HT-29 (cell line): ENCODE measurements at places on chromosomes 11 and 22. TPM values are rescaled to one million over a fixed set of nuclear protein-coding genes. Genes with fewer than 3 reads are reported as not detected.

DNA sequence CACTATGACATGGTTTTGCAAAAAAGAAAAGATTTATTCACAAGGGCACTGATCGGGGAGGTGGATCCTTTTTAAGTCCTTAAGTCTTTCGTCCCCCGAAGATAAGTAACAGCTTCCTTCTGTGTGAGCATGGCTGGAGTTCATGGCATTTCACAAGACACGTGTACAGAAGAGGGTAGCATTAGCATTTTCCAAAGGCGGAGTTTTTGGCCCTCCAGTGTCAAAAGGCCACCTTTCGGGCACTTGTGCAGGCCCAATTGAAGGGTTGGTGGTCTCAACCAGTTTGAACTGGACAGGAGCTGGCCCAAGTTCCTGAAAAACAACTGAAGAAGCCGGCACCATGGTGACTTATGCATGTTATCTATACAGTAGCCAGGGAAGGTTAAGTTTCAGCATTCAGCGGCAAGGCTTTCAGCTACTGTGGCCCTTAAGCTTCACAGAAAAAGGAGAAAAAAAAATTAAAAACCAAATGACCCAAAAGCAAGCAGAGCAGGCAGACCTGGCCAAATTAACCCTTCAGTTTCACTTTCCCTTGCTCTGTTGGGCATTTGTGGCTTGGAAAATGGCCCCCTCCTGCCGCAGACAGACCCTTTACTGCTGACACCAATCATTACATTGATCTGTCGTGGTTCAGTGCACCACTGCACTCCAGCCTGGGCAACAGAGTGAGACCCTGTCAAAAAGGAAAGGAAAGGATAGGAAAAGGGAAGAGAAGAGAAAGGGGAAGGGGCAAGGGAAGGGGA lies 18.7 kb downstream of the ZNF74 start:
- no peak for DNase-seq

GRCh38 chr22:17782621-17783020 lies 8.4 kb upstream of the BID start:
- DNase-seq: no peak

CHRM1 gene
- total RNA-seq: 0.18 TPM in 1 of 2 replicates, not detected in the other

DNA sequence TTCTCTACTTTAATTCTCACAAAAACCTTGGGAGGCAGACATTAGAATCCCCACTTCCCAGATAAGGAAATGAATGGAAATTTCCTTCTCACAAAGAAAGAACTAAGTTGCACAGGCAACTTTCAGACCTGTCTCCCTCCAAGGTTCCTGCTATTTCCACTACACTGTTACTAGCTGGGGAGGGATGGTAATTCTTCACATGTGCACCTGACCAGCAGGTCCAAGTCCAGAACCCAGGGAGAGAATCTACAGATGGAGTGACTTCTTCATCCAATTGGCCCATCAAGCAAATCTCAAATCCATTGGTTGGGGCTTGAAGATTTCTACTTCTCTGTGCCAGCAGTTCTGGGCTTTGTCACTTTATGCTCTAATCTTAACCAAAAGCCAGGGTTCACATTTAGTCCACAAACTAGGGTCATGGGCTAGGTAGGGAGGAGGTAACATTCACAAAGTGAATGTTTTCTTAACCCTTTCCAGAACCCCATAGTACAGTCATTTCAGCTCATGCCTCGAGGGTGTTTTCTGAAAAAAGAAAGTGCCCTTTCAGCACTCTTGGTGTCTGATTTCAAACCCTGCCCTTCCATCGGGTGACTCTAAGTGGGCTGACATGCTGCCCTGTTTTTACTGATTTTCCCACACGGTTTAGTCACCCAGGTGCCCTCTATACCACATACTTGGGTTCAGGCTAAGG lies 2.7 kb downstream of the POU2AF1 start:
- no peak for DNase-seq

- DNase-seq: no peak
These were observed 510.3 kb downstream of the BRD1 start for GRCh38 chr22:49317369-49317768.

RASSF10 gene
- total RNA-seq: 32.4 and 33.8 TPM in 2 replicates

DNA sequence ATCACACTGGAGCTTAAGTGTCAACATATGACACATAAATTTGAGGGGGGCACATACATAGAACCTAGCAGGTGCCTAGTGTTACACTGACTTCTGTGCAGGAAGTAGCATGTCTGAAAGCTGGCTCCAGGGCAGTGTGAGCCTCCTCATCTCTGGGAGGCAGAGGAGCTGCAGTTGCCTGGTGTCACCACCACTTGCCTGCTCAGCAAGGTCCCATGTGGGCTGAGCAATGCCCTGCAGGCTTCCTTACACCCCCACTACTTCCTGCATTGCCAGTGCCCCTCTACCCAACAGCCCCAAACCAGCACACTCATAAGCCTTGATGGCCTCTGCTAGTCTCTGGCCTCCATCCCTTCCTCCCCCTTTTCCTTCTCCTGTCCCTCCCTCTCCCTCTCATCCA lies 165.8 kb downstream of the BUD13 start:
- DNase-seq: no peak

GRCh38 chr22:29110946-29111345 lies 38.1 kb downstream of the KREMEN1 start:
- no peak for DNase-seq

GRCh38 chr22:46976143-46976542 lies 213.7 kb downstream of the TBC1D22A start:
- DNase-seq: no peak

- DNase-seq: no peak
These were observed 4.4 kb upstream of the CD44 start for GRCh38 chr11:35134403-35135148.

- DNase-seq: no peak
These were observed 282.5 kb upstream of the ISX start for GRCh38 chr22:34783436-34783835.

GRCh38 chr11:924406-925157 lies 1.1 kb upstream of the AP2A2 start:
- no peak for DNase-seq

OR52N1 gene
- total RNA-seq: not detected in 2 replicates

DNA sequence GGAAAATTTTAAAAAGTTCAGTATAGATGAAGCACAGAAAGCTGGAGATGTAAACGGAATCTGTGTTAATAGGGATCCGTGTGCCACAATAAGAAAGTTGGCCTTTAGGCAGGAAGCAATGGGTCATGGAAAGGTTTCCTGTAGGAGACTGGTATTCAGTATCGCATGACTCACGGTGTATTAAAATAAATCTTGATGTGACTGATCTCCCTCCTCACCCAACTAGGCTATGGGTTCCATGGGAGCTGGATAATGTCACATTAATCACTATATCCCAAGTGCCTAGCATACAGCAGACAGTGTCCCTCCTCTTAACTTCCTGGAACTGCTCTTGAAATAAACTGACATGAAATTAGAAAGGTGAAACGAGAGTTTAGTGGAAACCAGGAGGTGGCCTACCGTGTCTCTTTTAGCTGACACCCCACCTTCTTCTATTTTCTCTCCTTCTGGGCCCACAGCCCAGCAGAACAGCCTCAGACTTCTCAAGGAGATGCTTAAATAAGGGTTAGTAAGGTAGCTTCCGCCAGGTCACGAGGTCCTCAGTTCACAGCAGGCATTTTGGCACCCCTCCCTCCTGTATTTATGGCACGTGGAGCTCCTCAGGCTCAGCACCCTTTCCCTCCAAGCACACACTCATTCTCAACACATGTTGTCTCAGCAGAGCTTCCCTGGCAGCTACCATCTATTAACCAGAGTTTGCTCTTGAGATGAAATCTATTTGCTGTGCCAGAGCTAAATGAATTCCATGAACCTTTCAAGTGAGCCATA lies 118.8 kb downstream of the NXPE2 start:
- DNase-seq: no peak

DNA sequence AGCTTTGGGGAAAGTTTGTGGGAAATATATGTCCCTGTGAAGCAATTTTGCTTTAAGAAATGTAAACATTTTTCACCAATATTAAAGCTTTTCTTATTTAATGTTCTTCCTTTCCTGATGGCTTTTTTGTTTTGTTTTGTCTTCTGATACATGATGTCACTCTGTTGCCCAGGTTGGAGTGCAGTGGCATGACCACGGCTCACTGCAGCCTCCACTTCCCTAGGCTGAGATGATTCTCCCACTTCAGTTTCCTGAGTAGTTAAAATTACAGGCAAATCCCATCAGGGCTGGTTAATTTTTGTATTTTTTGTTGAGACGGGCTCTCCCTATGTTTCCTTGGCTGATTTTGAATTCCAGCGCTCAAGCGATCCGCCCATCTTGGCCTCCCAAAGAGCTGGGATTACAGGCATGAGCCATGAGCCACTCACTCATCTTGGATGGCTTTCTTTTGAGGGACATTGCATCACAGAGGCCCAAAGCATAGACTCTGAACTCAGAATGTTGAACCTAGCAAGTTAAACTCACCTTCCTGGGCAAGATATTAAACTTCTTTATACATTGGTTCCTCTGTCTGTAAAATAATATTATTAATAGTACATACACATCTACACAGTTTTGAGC lies 651 bp upstream of the CARD16 start:
- DNase-seq: no peak

- DNase-seq: no peak
These were observed 12.1 kb upstream of the LRRC32 start for GRCh38 chr11:76682684-76683083.

- no peak for DNase-seq
These were observed 47.8 kb upstream of the BID start for GRCh38 chr22:17822087-17822486.

TCN2 gene
- total RNA-seq: 13.2 and 19.0 TPM in 2 replicates

NECTIN1 gene
- total RNA-seq: 38.9 and 46.5 TPM in 2 replicates

DNA sequence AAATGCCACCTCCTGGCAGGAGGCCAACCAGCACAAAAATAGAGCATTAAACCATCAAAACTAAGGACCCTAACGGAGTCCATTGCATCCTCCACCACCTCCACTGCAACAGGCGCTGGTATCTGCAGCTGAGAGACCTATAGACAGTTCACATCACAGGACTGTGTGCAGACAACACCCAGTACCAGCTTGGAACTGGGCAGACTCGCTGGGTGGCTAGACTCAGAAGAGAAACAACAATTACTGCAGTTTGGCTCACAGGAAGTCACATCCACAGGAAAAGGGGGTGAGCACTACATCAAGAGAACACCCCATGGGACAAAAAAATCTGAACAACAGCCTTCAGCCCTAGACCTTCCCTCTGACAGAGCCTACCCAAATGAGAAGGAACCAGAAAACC lies 11.6 kb upstream of the TMEM45B start:
- no peak for DNase-seq

DNA sequence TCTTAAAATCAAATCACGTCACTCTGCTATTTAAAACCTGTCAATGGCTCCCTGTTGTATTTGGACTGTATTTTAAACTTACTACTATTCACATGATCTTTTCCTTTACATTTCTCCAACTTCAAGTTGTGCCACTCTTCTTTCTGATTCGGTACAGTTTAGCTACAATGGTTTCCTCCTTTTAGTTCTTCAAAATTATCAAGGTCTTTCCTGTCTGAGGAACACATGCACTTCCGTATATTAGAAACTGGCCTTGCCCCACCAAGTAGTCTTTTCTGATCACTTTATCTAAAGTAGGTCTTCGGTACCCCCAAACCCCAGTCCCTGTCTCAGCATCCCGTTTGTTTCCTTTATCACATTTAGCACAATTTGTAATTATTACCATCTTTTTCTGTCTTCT lies 81.8 kb downstream of the MTMR3 start:
- DNase-seq: no peak
